ENCODE measurements at places on chromosomes 2 and 18. TPM values are rescaled to one million over a fixed set of nuclear protein-coding genes. Genes with fewer than 3 reads are reported as not detected.

DNA sequence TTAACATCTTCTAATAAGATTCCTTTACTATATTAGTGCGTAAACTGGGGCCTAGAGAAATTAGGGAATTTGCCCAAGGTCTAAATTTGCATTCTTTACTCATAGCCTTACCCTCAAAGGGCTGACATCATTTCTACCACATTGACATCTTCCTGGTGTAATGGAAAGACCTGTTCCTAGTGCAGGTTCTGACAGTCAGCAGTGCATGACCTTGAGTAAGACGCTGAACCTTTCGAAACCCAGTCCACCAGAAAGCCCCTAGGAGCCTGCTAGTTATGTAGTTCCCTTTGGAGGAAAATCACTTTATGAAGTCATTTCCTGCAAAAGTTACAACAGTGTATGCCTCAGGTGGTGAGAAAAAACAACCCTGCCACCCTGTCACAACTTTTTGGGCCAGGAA is 388.3 kb downstream of the TNS1 start:
- DNase-seq, result no peak

GRCh38 chr18:36950960-36951359 is 122.0 kb downstream of the KIAA1328 start:
- no peak for DNase-seq

DNA sequence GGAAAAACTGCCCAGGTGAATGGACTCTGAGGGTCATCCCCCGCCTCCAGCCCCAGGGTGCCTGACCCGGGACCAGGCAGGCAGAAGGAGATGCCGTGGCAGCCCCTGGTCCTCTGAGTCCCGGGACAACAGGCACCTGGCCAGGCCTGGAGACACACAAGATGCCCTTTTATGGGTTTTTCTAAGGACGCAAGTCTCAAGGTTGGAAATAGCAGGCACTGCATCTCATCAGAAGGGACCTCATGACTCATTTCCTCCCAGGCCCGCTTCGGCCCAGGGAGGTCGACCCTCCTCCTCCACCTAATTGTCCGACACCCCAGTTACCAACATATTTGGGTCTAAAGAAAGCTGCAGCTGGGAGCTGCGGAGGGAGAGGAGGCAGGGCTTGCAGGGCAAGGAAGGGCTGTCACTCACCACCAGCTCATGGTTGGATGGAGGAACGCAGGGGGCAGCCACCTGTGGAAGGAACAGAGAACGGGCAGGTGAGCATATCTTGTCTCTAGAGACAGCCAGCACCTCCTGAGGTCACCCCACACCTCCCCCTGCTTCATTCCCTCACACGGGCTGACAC is 82.9 kb downstream of the TNS1 start:
- peak; percentile 45 for DNase-seq

- DNase-seq, result no peak
Measured at GRCh38 chr2:23550553-23550952, 165.6 kb downstream of the KLHL29 start.

DNA sequence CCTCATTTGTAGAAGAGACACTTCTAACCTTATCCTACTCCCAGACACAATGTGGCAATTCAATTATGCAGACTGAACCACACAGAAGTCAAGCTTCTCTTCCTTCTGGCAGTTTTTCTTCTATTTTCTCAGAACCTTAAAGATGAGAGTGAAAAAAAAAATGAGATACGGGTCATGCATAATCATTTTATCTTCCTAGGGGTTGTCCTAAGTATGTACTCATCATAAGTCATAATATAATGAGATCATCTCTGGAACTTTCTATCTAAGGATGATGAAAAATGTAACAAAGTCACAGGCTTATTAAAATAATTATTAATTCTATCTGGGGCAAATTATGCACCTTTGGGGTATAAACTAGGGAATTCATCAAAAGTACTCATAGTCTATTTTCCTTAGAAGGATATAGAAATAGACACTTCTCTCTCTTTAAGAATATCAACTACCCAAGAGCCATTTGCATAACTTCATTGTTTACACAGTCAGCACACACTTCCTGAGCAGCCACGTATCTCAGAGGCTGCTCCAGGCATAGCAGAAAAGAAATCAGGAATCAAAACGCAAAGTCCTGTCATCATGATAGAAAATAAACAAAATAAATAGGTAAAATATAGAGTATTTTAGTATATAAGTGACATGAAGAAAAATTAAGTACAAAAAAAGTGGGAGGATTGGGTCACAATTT is 345.9 kb upstream of the SPHKAP start:
- no peak for DNase-seq

- no peak for DNase-seq
Measured at GRCh38 chr2:238881353-238882081, 33.6 kb downstream of the TWIST2 start.

- no peak for DNase-seq
Measured at GRCh38 chr2:223989856-223990232, 32.6 kb downstream of the MRPL44 start.

- DNase-seq, result no peak
Measured at GRCh38 chr2:16322308-16323125, 343.1 kb downstream of the CYRIA start.

DNA sequence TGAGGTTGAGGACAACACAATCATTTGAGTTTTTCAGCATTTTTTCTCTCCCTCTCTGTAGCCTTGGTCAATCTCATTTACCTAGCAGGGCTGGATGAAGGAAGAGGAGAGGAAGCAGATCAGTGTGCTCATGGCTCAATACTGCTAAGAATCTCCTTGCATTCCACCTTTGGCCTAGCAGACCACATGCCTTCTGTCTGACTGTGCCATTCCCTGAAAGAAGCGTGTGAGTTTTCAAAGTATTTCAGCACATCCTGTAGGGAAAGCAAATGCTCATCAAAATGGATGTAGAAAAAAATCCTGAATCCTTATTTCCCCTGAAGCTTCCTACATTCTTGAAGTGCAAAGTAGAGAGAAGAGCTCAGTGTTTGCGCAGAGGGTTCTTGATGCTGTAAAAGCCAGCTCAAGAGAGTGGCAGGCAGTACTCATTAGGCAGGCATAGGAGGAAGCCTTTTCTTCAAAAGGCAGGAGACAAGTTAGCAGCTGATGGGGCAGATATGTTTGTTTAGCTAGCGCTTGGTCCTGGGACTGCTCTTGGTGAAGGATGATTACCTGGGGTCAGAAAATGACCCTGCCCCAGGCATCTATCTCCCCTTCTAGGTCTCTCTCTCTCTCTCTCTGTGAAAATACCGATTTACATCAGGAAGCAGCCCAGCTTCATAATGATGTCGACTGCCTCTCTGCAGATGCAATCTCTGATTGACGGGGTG is 14.4 kb upstream of the PIK3C3 start:
- peak; percentile 80 for DNase-seq

- no peak for DNase-seq
Measured at GRCh38 chr2:48514348-48515003, 15.5 kb upstream of the STON1 start.

GRCh38 chr2:7145707-7146106 is 228.5 kb downstream of the RNF144A start:
- DNase-seq, result no peak

GRCh38 chr2:68188831-68189230 is 31.1 kb downstream of the PNO1 start:
- DNase-seq, result no peak

GRCh38 chr2:63058921-63059792 is 8.5 kb downstream of the OTX1 start:
- DNase-seq, result no peak

- peak; percentile 64 for DNase-seq
Measured at GRCh38 chr2:241739651-241740050, 5.2 kb downstream of the D2HGDH start.

DNA sequence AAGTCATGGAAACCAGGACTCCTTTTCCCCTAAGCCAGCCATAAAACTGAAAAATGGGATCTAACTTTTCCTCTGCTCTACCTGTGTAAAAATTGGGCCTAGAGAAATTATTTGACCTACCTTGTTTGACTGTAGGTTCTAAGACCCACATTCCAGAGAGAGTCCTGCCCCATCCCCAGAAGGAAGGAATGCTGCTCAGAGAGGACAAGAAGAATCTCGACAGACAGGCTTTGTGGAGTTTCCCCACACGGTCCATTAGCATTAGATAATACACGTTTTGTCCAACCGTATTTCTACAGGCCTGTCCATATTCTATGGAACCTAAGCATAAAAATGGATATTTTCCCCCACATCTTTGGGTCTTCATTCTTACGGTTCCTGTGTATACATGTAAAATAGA is 403.3 kb downstream of the METTL4 start:
- no peak for DNase-seq

DNA sequence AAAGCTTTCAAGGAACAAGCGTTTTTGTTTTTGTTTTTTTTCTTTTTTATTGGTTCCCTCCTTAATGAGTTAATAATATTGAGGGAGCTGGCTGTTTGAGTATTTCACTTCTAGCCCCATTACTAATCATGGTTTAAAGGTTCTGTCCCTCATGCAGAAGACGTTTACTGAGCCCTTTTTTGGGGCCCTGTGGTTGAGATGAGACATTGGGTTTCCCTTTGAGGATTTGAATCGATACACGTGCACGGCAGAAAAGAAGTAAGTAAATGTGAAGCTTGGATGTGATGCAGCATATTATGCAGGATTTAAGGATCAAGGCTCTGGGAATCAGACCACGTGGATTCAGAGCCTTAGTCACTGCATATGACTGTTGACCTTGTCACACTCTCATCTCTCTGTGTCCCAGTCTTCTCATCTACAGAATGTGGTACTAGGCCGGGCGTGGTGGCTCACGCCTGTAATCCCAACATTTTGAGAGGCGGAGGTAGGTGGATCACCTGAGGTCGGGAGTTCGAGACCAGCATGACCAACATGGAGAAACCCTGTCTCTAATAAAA is 1.0 kb upstream of the CHST10 start:
- DNase-seq, result no peak

DNA sequence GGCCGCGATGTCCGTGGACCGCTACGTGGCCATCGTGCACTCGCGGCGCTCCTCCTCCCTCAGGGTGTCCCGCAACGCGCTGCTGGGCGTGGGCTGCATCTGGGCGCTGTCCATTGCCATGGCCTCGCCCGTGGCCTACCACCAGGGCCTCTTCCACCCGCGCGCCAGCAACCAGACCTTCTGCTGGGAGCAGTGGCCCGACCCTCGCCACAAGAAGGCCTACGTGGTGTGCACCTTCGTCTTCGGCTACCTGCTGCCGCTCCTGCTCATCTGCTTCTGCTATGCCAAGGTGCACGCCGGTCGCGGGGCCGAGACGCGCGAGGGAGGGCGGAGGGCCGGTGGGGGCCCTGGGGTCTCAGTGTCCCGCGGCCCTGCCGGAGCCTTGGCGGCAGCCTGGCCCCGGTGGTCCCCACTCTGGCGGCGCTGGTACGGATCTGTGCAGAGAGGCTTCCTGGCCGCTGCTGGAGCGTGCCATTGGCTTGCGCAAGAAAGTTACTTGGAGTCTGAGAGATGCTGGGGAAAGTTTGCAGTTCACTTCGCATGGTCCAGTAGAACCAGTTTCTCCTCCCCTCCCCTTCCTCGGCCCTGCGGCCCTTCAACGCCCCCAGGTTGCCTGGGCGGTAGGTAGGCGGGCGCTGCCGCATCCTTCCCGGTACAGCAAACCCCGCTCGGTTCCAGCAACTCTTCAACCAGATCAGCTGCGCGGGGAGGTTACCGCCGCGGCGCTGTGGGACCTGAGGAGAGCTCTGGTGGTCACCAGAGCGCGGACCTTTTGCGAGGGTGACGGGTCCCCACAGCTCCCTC is 1.5 kb downstream of the GALR1 start:
- DNase-seq, result no peak

- DNase-seq, result no peak
Measured at GRCh38 chr2:69501301-69501700, 64.1 kb upstream of the NFU1 start.

- DNase-seq, result no peak
Measured at GRCh38 chr18:59945544-59945943, 45.7 kb downstream of the PMAIP1 start.

DNA sequence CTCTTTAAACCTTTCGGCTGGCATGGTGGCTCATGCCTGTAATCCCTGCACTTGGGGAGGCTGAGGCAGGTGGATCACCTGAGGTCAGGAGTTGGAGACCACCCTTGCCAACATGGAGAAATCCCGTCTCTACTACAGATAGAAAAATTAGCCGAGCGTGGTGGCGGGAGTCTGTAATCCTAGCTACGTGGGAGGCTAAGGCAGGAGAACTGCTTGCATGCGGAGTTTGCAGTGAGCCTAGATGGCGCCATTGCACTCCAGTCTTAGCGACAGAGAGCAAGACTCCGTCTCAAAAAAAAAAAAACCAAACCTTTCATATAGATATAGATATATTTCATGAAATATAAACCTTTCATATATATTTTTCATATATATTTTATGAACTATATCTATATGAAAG is 864.7 kb downstream of the TRIB2 start:
- DNase-seq, result no peak

- no peak for DNase-seq
Measured at GRCh38 chr2:62811972-62812371, 106.5 kb downstream of the EHBP1 start.

- no peak for DNase-seq
Measured at GRCh38 chr2:118833716-118834439, 13.6 kb downstream of the EN1 start.

DNA sequence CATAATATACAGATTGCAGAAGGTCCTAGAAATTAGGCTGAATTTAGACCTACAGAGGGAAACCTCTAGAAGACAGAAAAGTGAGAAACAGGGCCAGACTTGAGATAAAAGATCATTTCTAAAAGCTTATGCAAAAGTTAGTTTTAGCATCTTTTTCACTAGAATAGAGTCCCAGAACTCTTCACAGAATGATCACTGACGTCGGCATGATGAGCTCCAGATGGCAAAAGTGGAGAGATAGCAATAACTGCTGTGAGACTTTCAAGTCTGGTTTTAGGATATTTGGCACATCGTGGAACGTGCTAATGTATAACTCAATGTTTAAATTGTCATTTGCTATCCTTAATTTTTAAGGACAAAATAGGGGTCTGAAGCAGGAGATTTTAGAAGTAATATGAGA is 1050.7 kb upstream of the CELF4 start:
- no peak for DNase-seq

- DNase-seq, result no peak
Measured at GRCh38 chr2:85743304-85743978, 10.3 kb upstream of the ATOH8 start.

- DNase-seq, result no peak
Measured at GRCh38 chr2:20633794-20634506, 16.9 kb downstream of the HS1BP3 start.

- peak; percentile 91 for DNase-seq
Measured at GRCh38 chr2:165357758-165358157, 111.7 kb upstream of the CSRNP3 start.

LYG2 gene
- not detected for total RNA-seq

ATIC gene
- 26.7 TPM for total RNA-seq

ZNF2 gene
- total RNA-seq, result 5.5 TPM

CPO gene
- total RNA-seq, result not detected

UPP2 gene
- not detected for total RNA-seq

HOXD1 gene
- not detected for total RNA-seq

DCAF17 gene
- 16.5 TPM for total RNA-seq

DUSP2 gene
- 0.23 TPM for total RNA-seq

AGXT gene
- total RNA-seq, result not detected

DYNAP gene
- not detected for total RNA-seq

GALNT5 gene
- 70.6 TPM for total RNA-seq

All from LHCN-M2 (cell line).